HTR-8/SVneo (cell line): ENCODE measurements at places on chromosomes 1 and 21.

GRCh38 chr1:194104247-194104844 lies 917.9 kb upstream of the B3GALT2 start:
- DNase-seq: no peak

- no peak for DNase-seq
Measured at GRCh38 chr21:38912102-38912629, 106.4 kb downstream of the ETS2 start.

GRCh38 chr1:204335085-204335484 lies 24.6 kb downstream of the PLEKHA6 start:
- no peak for DNase-seq

DNA sequence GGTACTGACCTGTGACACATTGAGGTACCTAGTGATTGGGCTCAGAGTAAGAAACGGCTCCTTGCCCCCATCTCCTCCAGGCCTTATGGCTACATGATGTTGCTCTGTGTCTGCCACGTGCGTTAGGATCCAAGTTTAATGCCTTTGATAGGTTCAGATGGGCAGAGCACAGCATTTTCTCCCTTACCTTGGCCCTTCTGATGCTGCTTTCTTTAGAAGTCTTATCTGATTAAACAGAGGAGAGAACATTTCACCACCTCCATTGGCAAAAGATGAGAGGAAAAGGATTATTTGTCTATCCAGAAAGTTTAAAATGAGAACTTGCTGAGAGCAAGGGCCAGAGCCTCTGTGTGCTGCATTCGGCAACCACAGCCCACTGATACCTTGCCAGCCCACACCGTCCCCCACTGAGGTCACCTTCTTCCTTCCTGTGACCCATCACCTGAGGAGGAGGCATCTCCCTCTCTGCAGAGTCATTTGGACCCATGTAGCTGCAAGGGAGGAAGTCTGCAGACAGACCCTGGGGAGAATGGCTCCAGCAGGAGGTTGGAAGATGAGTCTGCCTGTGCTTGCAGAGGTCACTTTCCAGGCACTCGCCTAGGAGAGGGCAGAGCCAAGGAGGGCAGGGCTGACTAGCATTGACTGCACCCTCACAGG lies 16.7 kb downstream of the SHISA4 start:
- no peak for DNase-seq

DNA sequence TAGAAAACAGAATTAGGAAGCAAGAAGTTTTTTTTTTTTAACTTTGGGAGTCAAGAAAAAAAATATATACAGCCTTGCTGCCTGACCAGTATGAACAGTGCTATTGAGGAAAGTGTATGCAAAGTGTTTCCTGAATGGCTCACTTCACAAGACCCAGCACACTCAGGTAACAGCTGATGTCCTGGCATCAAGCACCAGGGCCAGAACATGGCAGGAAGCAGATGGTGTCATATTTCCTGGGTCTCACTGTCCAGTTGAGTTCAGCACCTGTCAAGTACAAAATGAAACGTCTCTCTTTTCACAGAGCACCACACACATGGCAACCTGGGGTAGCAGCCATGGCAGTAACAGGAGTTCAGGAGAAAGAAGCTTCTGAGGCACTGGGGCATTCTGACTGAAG lies 372.3 kb downstream of the TTLL7 start:
- no peak for DNase-seq

GRCh38 chr1:60224523-60224922 lies 151.0 kb upstream of the C1orf87 start:
- DNase-seq: no peak

DNA sequence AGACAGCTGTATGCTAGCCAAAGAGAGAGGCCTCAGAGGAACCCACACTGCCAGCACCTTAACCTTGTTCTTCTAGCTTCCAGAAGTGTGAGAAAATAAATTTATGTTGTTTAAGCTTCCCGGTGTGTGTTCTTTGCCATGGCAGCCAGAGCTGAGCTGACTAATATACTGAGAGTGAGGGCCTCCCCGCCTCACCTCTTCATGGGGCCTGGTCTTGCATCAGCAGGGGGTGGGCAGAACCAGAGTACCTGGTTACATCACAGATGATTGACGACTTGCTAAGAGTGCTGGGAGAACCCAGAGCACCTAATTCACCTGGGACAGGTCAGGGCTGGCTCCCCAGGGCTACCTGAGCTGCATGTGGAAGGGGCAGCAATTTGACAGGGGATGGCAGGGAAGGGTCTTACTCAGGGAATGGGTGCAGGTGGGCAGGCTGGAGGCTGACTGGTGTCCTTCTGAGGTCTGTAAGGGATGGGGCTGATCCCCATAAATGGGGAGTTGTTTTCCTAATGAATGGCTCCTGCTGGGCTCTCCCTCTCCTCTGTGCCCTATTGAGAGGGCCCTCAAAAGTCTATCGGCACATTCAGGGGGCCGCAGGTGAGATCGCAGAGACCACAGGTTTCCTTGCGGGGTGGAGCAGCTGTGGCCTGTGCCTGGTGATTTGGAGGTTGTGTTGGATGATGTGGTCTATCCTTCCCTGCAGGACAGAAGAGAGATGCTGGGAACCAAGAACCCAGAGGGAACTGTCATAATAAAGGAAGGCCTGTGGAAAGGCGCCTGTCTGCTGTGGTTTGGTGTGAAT lies 60.6 kb upstream of the ETV3 start:
- no peak for DNase-seq

GRCh38 chr1:73907051-73907450 lies 290.9 kb downstream of the LRRIQ3 start:
- DNase-seq: no peak

DNA sequence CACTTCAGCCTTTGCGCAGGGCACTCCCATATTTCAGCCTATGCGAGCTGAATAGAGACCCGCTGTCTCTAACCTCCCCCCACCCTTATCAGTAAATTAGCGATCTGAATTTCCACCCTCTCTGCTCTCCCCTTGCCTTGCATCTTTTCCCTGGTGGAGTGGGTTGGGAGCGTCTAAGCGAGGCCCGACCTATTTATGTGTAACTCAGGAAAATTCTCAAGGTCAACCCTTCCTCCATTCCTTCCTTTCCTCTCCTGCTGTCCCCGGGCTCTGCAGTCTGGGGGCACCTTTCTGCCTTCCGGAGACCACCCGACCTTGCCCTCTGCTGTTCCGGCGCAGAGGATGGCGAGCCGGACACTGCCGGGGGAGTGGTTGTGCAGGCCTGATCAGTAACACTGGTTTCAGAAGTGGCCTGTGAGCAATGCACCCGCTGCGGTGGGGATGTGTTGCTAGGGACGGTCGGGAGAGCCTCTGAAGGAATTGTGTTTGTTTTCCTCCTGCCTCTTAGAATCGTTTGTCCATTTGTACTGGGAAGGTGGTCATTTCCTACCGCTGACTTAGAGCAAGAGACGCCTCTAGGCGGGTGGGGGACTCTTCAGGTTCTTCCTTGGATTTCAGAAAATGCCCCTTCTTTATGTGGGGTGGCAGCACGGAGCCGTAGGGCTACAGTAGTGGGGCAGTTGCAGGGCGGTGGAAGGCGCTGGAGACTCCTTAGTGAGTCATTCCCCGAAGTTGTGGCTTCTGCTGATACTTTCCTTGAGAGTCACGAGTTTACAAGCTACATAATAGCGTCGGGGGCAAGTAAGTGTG lies 513 bp downstream of the MGST3 start:
- peak; percentile 68 for DNase-seq

DNA sequence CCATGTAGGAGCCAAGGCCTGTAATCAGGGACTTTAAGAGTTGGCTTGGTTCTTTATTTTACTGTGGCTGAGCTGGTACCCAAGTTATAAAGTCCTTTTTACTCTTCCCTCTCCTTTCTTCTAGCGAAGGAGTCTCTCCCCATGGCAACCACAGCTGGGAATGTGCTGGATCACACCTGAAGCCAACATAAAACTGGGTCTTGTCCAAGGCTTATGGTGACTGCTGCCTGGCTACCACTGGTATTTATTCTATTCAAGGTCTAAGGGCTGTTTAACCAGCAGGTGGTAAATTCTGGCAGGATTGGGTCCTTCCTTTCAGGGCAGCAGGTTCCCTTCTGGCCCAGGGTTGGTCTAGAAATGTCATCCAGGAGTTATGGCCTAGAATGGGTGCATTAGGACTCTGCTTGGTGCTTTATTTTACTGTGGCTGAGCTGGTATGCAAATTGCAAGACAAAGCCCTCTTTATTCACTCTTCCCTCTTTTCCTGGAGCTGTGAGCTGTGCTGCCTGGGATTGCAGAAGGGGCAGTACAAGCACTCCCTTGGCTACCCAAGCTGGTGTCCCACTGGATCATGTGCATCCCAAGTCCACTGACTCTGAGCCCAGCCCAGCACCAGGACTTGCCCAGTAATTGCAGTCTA lies 26.6 kb downstream of the SLC22A15 start:
- DNase-seq: no peak

DNA sequence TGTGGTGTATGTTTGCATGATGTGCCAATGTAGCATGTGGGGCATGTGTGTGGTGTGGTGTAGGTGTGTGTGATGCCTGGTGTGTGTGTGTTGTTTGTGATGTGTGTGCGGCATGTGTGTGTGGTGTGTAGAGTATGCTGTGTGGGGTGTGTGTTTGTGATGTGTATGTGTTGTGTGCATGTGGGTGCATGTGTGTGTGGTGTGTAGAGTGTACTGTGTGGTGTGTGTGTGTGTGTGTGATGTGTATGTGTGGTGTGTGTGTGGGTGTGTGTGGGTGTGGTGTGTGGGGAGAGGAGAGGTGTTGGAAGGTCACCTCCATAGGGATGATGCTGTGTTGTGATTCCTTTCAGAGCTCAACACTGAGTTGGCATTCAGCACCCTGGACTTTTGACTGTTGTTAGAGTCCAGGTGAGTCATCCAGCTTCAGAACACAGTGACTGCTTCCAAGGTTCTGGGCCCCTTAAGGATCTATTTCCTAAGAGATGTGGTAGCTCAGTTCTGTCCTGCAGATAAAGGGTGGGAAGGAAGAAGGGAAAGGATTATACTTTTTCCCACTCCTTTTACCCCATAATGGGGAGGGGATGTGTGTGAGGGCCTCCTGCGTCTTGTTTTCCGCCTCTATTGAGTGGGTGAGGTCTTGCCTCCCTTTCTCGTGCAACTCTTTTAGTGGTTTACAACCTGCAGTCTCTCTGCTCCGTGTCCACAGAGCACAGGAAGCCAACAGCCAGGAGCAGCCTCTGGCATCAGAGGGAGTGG lies 47.6 kb downstream of the RHOU start:
- peak; percentile 26 for DNase-seq

DNA sequence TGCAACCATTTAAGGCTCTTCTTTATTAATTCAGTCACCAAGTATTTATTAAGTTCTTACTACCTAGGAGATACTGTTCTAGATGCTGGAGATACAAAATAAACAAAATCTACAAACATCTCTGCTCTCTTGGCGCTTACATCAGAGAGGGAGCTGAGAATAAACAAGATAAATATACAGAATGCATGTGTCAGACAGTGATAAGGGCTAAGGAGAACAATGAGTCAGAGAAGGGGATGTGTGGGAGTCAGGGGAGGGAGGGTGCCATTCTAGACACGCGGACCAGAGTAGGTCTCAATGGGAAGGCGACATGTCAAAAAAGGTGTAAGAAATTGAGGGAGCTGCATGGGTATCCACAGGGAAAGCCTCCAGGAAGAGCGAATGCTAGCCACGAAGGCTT lies 393.2 kb downstream of the RWDD3 start:
- DNase-seq: no peak
